Activated CD4-positive, alpha-beta T cell treated with anti-CD3 and anti-CD28 coated beads for 4 hours (primary cell): ENCODE measurements at places on chromosomes 13 and 19.

- DNase-seq: peak; percentile 59
These were observed at the start of gene MCF2L for GRCh38 chr13:112968910-112969691. Gene MCF2L (plus strand): TSS chr13:112969214. CDS start chr13:112969380, 166 bp downstream.

GRCh38 chr13:19567820-19568534 is 6.6 kb upstream of the TPTE2 start:
- no peak for DNase-seq

GRCh38 chr19:53183146-53183764 is 9.9 kb downstream of the ZNF665 start:
- DNase-seq: no peak

- DNase-seq: peak; percentile 42
These were observed 6.7 kb downstream of the TPT1 start for GRCh38 chr13:45333977-45334922.

DNA sequence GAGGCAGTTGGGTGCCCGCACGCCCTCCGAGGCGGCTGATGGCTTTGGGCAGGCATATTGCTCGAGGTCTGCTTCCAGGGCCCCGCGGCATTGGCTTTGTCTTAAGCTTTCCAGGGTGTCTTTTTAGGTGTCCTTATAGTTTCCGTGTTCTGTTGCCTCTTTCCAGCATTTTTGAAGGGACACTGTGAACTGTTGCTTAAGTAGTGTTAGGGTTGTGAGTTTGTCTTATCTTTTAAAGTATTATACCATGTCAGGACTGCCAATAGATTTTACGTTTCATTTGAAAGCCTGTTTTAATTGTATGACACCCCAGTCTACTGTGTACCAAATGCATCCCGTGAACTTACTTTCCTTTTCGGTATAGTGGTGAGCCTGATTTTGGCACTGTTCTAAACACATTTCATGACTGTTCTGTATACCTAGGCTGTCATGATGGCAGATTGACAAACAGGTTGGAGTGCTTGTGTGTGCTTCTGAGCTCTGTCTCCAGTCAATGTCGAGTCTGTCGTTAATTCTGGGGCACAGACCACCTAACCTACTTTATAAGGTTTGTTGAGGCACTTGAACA is 656 bp downstream of the PCCA start:
- DNase-seq: no peak

DNA sequence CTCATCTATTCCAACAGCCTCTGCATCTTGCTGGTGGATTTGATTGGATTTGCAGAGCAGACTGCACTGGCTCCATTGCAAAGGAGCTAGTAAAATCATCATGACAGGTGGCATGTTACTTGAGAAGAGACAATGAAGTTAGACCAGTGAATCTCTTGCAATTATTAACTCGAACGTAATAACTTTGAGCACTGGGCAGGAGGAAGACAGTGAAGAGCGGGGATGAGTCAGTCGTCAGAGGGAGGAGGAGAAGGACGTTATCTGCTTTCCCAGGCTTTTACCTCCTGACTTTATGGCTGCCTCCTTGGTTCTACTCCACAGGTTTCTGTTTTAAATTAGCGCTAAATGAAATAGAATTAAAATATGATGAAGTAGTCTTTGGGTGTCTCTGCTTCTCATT is 257.8 kb upstream of the IPO5 start:
- no peak for DNase-seq

DNA sequence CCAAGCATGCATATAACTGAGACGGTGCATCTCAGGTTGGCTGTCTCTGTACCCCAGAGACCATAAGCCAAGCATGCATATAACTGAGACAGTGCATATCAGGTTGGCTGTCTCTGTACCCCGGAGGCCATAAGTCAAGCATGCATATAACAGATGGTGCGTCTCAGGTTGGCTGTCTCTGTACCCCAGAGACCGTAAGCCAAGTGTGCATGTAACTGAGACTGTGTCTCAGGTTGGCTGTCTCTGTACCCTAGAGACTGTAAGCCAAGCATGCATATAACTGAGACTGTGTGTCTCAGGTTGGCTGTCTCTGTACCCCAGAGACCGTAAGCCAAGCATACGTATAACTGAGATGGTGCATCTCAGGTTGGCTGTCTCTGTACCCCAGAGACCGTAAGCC is 30.8 kb downstream of the NLRP4 start:
- DNase-seq: no peak

DNA sequence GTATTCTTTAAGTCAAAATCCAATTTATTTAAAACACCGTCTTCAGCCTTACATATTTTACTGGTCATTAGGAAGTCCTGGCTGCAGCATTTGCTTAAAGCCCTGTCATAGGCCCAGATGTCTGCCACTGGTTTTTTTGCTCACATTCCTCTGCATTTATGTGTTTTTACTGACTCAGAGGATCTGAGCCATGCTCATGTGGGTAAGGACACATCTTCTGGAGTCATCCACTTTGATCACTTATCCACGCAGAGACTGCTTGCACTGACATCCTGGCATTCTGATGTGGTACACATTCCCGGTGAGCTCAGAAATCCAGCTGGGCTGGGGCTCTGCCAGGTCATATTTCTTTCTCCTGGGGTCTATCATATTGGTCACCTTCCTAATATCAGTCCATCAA is 531.7 kb upstream of the ARGLU1 start:
- DNase-seq: no peak

GRCh38 chr19:41981724-41982123 is 12.3 kb downstream of the ATP1A3 start:
- no peak for DNase-seq

DNA sequence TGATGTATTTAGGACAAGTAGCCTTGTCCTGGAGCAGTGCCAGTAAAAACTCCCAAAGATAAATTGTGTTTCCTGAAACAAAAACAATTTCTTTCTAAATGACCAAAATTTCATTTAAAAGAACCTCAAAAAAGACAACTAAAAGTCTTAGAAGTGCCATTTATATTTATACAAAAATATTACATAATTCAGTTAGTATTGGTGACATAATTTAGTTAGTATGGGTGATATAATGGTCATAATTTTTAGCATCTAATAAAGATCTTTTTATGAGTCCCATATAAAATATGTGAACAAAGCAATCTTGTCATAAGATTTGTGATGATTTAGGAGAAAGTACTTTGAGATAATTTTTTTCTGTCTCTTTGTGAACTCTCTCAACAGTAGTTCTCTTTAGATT is 76.0 kb downstream of the ELF1 start:
- DNase-seq: no peak

GRCh38 chr13:42486711-42487198 is 87.2 kb upstream of the TNFSF11 start:
- no peak for DNase-seq

DNA sequence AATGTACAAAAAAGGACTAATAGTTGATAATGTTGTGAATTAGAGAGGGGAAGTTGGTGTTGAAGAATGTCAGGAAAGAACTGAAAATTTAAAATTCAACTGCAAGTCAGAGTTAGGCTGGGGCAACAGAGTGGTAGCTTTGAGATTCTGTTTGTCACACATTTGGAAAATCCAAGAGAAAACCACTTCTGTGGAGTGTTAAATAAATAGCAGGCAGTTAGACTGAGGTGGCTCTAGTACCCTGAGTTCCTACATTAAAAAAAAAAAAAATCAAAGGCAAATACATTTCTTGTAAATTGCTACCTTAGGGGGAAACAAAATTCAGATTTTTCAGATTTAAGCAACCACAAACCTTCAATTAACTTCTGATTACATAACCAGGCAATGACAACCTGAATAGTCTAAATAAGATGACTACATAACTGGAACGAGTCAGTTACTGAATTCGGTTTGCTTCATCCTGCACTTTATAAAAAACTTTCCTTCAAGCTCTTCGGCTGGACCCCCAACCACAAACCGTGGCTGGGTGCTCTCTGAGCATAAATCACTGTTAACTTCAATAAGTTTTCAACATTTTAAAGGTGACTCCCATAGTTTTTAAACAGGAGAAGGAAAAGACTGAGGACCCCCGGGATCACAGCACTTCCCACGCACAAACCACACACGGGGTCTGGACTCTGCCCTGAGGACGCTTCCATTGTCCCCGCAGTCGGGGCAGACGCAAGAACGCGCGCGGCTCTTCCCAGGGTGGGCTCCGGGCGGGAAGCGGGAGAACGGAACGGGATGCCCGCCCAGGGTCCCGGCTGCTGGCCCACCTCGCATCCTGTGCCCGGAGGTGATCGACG is 725 bp downstream of the ZNF682 start:
- DNase-seq: no peak

- no peak for DNase-seq
These were observed 114.1 kb downstream of the TNFSF13B start for GRCh38 chr13:108383667-108384066.

DNA sequence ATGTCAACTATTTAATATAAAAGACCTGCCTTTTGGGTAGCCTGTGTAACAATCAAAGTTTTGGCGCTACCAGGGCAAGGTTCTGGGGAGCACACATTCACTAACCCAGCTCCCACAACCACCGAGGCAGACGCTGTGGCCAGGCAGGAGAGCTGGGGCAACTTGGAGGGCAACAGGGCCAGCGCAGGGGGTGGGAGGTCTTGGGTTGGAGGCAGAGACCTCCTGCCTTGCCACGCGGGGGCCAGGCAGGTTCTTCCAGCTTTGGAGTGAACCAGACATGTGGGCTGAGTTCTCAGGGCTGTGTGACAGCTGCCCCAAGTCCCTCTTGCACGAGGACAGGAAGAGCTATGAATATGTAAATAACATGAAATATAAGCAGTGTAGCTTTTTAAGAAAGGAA is 30.3 kb upstream of the MCF2L start:
- no peak for DNase-seq

- no peak for DNase-seq
These were observed 33.2 kb upstream of the RXFP2 start for GRCh38 chr13:31706105-31706504.

GRCh38 chr19:33444562-33445441 is 71.3 kb downstream of the CEBPG start:
- no peak for DNase-seq

- no peak for DNase-seq
These were observed 12.9 kb downstream of the ZNF507 start for GRCh38 chr19:32358321-32358720.

DNA sequence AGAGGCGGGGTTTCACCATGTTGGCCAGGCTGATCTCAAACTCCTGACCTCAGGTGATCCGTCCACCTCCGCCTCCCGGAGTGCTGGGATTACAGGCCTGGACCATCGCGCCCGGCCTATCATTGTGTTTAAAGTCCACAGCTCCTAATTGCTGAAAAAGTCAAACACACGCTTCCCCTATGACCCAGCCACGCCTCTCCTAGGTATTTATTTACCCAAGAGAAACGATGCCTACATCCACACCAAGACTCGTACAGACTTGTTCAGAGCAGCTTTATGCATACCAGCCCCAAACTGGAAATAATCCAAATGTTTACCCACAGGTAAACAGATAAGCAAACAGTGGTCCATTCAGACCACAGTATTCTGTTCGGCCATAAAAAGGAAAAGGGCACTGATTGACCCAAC is 15.1 kb downstream of the ZNRF4 start:
- no peak for DNase-seq

DNA sequence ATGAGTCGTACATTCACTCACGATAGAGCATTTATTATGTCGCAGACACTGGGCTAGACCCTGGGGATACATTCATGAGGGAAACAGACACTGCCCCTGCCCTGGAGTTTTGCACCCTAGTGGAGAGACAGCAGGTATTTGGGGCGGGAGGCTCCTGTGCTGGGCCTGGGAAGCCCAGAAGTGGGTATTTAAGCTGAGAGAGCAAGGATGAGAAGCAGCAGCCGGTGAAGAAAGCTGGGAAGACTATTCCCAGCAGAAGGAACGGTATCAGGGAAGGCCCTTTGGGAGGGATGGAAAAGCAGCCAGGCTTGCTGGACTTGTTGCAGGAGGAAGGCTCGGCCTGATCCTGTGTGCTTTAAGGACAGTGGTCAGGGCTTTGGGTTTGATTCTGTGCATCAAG is 54.5 kb downstream of the CDADC1 start:
- no peak for DNase-seq

- DNase-seq: peak; percentile 21
These were observed 34.8 kb upstream of the NDFIP2 start for GRCh38 chr13:79445968-79446645.

DNA sequence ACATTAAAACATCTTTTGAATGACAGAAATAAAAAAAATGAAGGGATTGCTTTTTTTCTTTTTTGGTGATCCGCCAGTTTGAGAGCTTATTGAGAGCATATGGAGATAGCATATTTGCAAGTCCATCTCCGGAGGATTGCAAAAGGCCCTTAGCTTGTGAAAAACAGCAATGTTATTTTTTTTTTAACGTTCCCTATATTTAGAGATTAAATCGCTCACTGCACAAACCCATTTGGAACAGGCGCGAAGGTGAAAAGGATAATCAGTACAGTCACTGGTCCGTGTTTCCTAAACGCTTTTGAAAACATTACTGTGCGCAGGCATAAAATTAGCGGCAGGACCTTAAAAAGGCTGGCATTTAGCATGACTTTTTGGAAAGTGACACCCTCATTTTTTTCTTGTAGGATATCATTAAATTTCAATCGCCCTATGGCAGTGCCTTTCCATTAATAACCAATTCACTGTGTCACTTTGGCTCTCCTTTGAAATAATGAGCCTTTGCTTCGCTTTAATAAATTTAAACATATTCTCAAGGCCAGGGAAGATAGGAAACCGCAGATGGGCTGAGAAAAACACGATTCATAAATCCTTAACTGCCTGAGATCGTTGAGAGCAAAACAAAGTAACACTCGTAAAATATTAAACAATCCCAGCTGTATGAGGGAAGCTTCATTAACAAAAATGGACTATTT is 342.2 kb downstream of the DACH1 start:
- DNase-seq: no peak

- DNase-seq: no peak
These were observed 276.7 kb downstream of the POU4F1 start for GRCh38 chr13:78326633-78327032.

- no peak for DNase-seq
These were observed 32.8 kb upstream of the PEPD start for GRCh38 chr19:33554391-33554790.

DNA sequence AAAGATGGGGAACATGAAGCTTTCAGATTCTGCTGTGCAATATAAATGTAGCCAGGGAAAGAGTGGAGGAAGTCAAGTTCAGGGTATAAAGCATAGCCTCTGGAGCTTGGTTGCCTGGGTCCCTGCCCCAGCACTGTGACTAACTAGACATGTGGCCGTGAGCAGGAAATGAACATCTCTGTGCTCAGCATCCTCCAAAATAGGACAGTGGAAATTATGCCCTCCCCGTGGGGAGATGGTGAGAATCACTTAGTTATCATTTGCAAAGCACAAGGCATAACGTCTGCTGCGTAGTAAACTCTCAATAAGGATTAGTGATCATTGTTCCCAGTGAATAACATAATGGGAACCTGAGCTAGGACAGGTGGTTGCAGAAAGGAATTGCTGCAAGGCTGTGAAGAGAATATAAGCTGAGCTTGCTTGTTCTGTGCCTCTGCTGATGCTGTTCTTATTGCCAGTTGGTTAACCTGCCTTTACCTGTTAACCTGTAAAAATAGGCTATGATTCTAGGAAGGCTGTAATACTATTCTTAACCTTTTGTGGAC is 441.0 kb downstream of the COG6 start:
- peak; percentile 55 for DNase-seq

- DNase-seq: no peak
These were observed 276.9 kb upstream of the SGCG start for GRCh38 chr13:22903925-22904324.

- DNase-seq: no peak
These were observed 43.6 kb upstream of the ZNF681 start for GRCh38 chr19:23802290-23802689.
